ENCODE measurements at places on chromosomes 2 and 18.

DNA sequence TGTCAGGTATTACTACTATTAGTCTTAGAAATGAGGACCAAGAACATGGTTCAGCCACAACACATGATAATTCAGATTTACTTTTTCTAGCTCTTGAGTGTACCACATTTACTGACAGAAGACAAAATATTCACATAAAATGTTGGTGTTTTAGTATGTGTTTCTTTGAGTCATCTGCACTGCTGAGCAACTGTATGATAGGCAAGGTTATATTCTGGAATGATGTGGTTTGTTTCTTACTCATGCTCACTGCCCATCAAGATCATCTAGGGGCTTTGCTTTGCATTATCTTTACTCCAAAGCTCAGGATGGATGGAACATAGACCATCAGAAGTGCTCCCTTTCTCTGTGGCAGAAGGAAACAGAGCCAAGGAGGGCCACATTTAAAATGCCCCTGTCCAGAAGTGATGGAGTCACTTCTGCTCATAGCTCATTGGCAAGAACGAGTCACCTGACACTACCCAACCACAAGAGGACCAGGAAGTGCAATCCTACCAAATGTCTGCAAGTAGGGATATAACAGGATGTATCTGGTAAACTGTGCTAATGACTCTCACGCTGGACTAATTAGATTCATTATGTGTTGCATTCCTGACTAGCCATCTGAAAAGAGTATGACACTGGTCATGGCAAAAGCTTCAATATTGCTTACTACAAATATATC, 81.5 kb downstream of the DIS3L2 start:
- DNase-seq, result peak; percentile 4

DNA sequence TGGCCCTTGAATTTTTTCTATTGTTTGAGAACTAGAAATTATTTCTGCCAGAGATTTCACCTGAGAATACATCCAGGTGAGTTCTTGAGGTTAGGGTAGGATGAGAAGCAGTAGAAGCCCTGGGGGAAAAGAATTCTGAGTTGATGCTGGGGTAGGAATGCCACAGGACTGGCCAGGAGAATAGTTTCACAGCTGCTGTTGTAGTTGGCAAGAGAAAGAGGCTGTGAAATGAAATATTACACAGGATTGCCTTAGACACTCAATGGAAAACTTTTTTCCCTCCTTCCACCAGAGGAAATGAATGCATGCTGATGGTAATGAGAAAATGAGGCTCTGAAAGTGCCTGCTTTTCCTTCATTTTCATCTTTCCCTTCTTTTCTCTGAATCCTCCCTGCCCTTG, 54.6 kb downstream of the PRKCE start:
- no peak for DNase-seq

DNA sequence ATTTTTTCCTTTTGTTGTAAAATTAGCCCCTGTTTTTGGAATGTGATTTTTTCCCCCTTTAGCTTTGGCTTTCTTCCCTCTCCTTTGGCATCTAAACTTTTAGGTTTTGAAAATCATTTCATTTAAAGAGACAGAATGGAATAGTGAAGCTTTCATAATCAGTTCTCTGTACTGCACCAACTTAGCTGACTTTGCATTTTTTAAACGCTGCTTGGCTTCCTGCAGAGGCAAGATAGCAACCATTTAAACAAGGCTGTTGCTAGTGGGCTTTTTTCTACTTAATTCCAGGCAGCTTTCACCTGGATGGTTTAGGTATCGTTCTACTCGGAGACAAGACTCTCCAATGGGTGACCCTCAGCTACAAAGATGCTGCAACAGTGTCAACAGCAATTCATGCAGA, 267.9 kb upstream of the PKDCC start:
- no peak for DNase-seq

GRCh38 chr2:183059561-183059960, 19.0 kb upstream of the DUSP19 start:
- no peak for DNase-seq

- no peak for DNase-seq
Observed at GRCh38 chr2:152766928-152767327, 48.5 kb downstream of the ARL6IP6 start.

DNA sequence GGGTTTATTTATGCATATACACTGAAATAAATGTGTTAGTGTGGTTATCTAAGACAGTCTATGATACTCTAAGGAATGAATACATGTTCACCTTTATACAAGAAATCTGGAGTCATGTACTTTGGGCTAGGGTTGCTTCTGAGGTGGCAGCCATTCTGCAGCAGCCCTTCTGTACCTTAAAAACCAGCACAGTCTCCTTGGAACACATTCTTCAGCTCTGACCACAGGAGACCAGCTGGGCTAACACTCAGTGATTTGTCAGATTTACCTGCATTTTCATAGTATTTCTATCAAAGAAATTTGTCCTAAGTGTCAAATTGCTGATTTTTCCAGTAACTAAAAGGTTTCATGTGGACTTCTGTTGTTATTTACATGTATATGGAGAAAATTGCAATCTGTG, 167.7 kb downstream of the CAMKMT start:
- no peak for DNase-seq

- no peak for DNase-seq
Observed at GRCh38 chr18:28036488-28036887, 140.4 kb downstream of the CDH2 start.

GRCh38 chr2:203799908-203800307, 67.7 kb upstream of the CTLA4 start:
- DNase-seq, result peak; percentile 52

DNA sequence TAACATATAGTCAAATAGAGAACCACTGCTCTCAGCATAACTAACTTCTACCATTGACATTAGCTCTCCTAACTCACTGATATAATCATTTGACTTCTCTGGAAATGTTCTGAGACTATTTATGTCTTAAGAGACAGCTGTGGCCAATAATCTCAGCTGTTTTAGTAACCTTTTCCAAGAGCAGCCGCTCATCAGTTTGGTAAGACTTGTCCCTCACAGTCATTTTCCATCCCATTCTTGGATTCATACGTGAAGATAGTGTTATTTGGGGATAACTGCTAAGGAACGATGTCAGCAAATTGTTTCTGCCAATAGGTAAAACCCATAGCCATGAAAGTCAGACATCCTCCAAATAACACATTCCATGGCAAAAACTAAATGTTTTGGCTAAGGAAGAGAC, 127.8 kb downstream of the LNPK start:
- no peak for DNase-seq

- DNase-seq, result no peak
Observed at GRCh38 chr2:147487286-147487977, 357.4 kb upstream of the ACVR2A start.

- no peak for DNase-seq
Observed at GRCh38 chr18:45608400-45608799, 6.9 kb upstream of the SLC14A2 start.

Data from activated CD8-positive, alpha-beta T cell treated with anti-CD3 and anti-CD28 coated beads for 36 hours (primary cell).